ENCODE measurements at places on chromosomes 13 and 19. TPM values are rescaled to one million over a fixed set of nuclear protein-coding genes. Genes with fewer than 3 reads are reported as not detected.

Gene MIA
- total RNA-seq: 0.33 TPM

Gene HSH2D
- not detected for total RNA-seq

Gene CHMP2A
- 99.2 TPM for total RNA-seq

Gene LGALS14
- total RNA-seq: not detected

Gene CDADC1
- 4.4 TPM for total RNA-seq

Gene PRR22
- 0.13 TPM for total RNA-seq

Gene DHPS
- total RNA-seq: 66.5 TPM

Gene FLT3LG
- 3.5 TPM for total RNA-seq

Gene ZNF534
- total RNA-seq: 0.07 TPM

Gene LILRB4
- total RNA-seq: not detected

Gene GPR12
- not detected for total RNA-seq

Gene USHBP1
- 0.07 TPM for total RNA-seq

Gene ZNF529
- 10.0 TPM for total RNA-seq

Gene TMEM59L
- 4.1 TPM for total RNA-seq

Gene AP1M2
- not detected for total RNA-seq

Gene RXFP2
- total RNA-seq: not detected

Gene ZNF98
- not detected for total RNA-seq

Gene ARHGAP45
- 2.1 TPM for total RNA-seq

Gene RPS15
- 346 TPM for total RNA-seq

Gene MBNL2
- 75.8 TPM for total RNA-seq

Gene ZNF582
- 3.1 TPM for total RNA-seq

Gene PTPRH
- total RNA-seq: 5.7 TPM

Gene FAM124A
- total RNA-seq: 1.4 TPM

Gene PLD3
- total RNA-seq: 410 TPM

Gene C5AR2
- 0.07 TPM for total RNA-seq

Gene PEX11G
- 1.8 TPM for total RNA-seq

Gene DCT
- total RNA-seq: 0.20 TPM

Gene KIR2DL4
- not detected for total RNA-seq

Gene RAB3D
- total RNA-seq: 10.8 TPM

Gene SIGLEC7
- not detected for total RNA-seq

Gene FOXA3
- not detected for total RNA-seq

Gene RFPL4A
- total RNA-seq: not detected

Gene SHC2
- 2.4 TPM for total RNA-seq

Measured in smooth muscle cell of the pulmonary artery (primary cell).